ENCODE measurements at places on chromosomes 1 and 21.

- DNase-seq = no peak
Observed at GRCh38 chr1:192984080-192984479, 75.1 kb downstream of the UCHL5 start.

DNA sequence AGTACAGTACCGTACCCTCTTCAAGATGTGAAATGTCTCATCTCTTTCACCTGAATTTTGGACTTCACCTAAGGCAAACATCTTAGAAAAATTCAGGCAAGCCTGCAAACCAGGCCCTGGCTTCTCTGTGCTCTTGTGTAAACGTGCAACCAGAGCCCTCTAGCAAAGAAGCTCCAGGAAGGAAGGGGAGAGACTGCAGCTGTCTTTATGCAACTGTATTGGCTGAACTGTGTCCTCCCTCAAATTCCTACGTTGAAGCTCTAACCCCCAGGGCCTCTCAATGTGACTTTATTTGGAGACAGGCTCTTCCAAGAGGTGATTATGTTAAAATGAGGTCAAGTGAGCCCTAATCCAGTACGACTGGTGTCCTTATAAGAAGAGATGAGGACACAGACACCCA, 60.3 kb downstream of the SLC45A1 start:
- DNase-seq = no peak

DNA sequence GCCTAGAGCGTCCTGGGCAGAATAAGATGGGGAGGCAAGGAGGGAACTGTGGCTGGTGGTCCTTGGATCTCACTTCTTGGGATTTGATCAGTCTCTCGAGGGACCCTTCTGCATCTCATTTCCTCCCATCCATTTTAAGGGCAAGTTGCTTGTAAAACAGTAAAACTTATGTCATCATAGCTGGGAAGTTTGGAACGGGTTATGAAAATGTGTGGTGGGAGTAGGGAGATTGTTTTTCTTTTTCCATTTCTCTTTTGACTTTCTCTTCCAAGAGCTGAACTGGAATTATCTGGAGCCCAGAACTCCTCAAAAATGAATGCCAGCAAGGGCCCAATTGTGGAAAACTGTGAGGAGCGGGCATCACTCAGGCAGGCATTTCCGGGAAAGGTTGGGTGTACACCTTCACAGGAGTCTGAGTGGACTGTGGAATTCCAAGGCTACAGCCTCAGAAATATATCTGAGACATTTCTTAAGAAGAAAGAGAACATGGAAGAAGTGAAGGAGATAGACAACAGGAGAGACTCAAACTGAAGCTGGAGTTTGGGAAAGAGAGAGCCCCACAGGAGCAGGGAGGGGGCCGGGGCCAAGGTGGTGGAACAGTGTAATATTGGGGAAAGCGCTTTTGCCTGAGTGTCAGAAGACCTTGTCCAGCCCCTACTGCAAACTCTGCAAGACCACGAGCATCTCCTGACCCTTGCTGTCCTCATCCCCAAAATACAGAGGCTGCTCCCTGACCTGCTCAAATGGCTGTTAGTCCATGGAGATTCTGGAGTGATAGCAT, 185.1 kb downstream of the FOXD2 start:
- no peak for DNase-seq

- DNase-seq = peak; percentile 82
Observed at GRCh38 chr1:107430540-107431228, 289.8 kb downstream of the NTNG1 start.

DNA sequence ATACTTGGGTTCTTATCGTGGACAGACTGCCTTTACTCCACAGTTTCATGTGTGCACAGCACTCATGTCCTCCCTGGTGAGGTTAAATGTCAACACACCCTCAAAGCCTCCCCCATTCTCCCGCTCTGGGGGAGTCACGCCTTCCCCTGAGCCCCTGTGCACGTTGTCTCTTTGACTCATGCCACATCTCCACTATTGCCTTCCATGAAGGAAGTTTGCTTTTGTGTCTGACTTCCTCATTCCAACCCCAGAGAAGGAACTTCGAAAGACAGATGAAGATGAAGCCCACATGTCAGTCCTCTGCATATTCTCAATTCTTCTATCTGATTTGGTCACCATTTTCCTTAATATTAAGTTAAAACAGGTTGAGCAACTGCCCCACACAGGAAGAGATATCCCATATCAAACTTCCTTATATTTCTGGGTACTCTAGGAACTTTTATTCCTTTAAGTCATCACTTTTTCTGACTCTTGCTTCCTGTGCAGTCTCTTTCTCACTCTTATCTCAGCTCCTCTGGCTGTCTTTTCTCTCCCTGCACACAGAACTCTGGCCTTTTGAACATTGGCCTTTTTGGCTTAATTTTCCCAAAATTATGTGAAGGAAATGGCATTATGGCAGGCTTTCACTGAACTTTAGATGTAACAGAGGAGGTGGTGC, 41.5 kb downstream of the C4BPA start:
- DNase-seq = no peak

DNA sequence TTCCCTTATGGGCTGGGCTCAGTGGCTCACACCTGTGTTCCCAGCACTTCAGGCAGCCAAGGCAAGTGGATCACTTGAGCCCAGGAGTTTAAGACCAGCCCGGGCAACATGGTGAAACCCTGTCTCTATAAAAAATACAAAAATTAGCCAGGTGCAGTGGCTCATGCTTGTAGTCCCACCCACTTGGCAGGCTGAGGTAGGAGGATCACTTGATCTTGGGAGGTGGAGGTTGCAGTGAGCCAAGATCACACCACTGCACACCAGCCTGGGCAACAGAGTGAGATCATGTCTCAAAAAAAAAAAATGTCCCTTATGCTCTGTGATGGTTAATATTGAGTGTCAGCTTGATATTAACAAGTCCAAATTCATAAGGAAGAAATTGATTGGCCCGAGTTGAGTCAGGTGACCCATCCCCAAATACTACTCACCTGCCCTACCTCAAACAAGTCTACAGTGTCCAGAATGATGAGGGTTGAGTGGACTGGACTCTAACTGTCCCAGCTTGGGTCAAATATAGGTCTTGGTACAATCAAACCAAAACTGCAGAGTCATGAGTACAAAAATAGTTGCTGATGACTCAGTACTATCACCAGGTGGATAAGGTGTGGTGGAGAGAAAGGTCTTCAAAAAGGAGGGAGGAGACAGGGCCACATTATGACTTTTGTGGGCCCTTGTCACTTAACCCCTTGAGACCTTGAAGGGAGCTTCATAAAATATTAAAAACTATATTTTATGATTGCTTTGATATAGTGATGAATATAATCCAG, 161.0 kb downstream of the ZNF326 start:
- DNase-seq = peak; percentile 13

DNA sequence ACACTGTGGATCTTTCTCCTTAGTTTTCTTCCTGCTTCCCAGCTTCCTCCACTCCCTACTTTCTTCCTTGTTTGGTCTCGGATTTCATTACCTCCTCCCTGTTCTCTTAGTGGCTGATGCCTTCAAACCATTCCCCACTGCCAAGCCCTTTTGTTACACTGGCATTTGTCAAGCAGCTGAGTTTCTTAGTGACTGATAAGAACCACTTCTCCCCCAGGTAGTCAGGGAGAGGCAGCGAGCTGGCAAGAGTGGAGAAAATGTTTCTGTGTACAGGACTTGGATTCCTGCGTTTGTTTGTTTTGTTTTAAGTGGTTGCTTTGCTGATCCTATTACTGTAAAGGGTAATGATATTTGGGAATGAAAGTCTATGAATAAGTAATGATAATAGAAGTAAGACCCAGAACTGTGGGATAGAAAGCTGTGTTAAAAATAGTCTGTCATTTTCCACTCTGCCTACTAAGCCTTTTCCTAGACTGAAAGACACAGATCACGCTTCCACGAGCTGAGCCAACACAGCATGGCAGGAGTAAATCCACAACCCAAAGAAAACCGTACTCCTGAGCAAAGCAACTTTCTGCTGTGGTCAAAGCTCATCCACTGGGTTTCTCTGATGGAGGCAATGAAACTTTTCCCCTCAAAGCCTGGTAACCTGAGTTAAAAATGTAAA, 10.1 kb upstream of the SERTAD4 start:
- no peak for DNase-seq

DNA sequence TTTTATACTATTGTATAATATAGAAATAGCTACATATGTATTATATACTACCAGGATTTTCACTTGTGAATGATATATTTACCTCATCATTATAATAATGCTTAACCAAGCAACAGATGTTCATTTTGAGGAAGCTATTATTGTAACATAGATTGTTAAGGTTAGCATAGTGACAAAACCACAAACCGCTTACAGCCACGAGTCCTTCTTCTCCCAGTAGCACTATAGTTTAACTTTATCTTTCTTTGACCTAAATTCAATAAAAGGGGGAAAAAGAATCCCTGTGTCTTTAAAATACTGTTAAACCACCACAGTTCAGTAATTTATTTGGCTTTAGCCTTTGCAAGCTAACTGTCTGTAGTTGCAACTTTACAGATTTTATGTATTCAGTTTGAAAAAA, 1039.4 kb upstream of the B3GALT2 start:
- peak; percentile 1 for DNase-seq

- DNase-seq = no peak
Observed at GRCh38 chr21:44780767-44781459, 20.7 kb downstream of the UBE2G2 start.

GRCh38 chr1:115299266-115299665, 38.8 kb downstream of the NGF start:
- no peak for DNase-seq

- no peak for DNase-seq
Observed at GRCh38 chr1:210568631-210569030, 239.9 kb downstream of the HHAT start.

- no peak for DNase-seq
Observed at GRCh38 chr1:164774819-164775654, 216.1 kb downstream of the PBX1 start.

DNA sequence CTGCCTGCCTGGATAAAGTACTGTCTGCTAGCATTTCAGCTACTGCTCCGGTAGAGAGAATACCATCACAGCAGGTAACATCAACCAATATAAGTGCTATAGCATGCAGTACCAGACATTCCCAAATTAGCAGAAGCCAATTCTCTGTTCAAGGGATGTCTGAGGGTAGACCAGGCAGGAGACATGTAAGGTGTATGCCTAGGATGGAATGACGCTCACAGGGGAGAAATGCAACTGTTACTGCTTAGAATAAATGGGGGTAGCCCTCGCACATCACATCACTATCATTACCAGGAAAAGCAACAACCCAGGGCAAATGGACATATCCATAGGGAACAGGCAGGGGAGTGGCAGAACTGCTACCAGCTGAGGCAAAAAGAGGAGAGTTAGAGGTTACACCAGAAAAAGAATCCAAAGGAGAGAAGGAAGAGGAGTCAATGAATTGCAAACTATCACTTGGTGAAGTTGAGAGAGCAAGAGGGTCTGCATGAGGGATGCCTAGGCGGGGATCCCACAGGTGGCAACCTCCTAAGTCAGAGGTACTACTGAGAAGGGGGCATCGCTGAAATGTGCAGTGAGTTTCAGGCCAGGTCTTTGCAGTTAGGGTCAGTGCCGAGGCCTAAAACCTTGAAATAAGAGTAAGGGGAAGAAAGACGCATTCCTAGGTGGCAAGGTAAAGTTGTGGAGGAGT, 1.1 kb downstream of the UBE2Q1 start:
- DNase-seq = no peak

DNA sequence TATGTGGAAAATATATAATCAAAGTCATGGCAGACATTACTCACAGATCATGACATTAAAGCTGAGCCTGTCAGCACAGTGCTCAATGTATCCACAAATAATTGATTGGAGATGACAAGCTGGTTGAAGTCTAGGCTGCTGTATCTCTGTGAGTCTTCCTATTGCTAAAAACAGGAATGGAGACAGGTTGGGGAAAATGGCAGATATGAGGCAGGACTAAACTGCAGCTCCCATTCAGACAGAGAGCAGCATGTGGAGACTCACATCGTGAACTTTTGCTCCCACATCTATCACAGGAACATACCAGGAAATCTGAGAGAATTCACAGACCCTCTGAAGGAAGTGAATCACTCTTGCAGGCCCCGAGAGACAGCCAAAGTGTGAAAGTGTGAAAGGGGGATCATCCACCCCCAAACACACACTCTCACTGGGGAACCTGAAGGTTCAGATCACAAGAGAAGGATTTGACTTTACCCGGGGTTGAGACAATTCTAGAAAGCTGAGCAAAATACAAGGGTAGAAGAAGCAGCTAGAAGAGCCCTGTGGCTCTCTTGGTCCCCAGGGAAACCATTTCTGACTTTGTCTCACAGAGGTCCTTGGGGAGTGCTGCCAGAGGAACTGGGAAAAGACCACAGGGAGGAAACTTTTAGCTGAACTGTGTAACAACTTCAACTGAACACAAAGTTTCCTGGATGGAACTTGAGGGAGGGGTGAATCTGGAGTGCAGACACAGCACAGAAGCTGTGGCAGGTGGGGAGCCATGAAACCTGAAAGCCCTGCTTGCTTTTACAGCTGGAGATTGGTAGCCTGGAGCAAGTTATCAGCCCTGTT, 173.4 kb downstream of the S1PR1 start:
- DNase-seq = peak; percentile 96

- DNase-seq = no peak
Observed at GRCh38 chr1:183933528-183934179, 103.9 kb downstream of the COLGALT2 start.

All from GM12865 (cell line).